Lower leg skin (tissue), 4 donors: ENCODE measurements at places on chromosomes 11 and 22.

GRCh38 chr11:42066113-42066512 is 606.7 kb upstream of the LRRC4C start:
- DNase-seq, result no peak

GRCh38 chr11:40162901-40163883 is 1296.3 kb downstream of the LRRC4C start:
- no peak for DNase-seq

DNA sequence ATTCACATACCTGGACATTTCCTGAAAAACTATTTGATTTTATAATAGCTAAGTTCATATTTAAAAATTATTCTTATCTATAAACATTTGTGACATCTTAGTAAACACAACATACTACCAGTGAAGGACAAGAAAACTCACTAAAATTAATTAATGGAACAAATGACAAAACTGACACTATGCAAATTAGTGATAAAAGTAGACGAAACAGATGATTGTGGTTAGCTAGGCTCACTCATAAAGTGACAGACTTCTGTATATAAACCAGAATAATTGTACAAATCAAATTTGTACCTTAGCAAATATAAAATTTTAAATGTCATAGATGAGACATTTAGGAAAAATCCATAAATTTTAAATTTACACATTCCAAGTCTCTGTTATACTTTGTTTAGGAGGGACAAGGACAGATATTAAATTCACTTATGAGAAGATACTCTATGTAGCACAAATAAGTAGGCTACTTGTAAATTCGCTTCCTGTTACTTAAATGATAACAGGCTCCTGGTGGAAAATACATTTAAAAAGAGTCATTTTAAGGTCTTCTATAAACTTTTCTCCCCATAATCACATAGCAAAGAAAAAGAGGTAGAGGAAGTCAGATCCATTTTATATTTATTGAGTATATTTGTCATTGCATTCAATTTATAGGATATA is 81.2 kb downstream of the KIF18A start:
- no peak for DNase-seq

DNA sequence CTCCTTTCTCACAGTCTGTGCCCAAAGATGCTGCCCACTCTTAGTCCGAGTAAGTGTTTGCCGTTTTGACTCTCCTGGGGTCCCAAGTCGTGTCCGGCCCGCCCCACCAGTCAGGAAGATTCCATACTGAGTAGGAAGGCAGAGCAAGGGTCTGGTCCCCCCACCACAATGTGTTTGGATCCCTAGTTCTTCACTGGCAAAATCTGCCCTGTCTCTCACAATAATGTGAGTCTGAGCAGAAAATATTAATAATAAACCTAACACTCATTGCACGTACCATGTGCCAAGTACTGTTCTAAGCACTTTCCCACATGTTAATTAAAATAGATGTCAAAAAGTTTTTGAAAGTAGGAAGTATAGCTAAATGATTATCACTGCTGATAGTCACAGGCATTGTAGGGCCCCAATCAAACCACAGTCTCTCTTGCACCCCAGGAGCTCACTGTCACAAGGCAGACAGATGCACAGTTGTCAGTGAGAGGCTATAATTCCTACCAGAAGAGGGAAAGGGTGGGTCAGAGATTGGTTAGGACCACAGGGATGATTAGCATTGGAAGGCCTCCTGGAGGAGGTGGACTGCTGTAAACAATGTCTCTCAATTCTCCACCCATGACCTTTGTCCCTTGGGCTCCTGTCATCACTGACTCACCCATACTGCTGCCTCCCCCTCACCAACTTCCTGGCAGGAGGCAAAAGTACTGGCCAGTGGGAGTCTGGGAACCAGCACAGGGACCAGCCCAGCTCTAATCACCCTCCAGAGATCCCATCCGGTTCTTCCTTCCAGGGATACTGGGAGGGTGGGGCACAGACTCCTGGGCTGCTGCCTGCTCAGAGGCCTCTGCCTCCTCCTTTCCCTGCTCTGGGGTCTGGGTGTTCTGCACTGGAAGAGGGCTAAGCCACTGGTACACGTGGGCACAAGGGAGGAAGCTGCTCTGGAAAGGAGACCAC is 1.0 kb upstream of the POLD4 start:
- peak; percentile 90 for DNase-seq

GRCh38 chr11:104000798-104001197 is 35.6 kb upstream of the DDI1 start:
- no peak for DNase-seq

DNA sequence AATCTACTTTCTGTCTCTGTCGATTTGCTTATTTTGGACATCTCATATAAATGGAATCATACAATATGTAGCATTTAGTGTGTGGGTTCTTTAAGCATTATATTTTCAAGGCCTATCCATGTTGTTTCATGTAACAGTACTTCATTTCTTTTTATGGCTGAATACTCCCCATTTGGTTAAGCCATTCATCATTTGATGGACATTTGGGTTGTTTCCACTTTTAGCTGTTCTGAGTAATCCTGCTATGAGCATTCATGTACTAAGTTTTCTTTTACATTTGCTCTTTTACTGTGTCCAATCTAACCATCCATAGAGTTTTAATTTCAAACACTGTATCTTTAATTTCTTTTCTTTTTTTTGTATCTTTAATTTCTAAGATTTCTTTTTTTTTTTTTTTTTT is 55.6 kb upstream of the SPTBN2 start:
- no peak for DNase-seq

GRCh38 chr22:27318516-27318915 is 483.0 kb downstream of the MN1 start:
- peak; percentile 53 for DNase-seq

- no peak for DNase-seq
These were observed 6.8 kb downstream of the TBC1D22A start for GRCh38 chr22:46769191-46769675.

- peak; percentile 73 for DNase-seq
These were observed 3.5 kb upstream of the TCF20 start for GRCh38 chr22:42273855-42274451.

DNA sequence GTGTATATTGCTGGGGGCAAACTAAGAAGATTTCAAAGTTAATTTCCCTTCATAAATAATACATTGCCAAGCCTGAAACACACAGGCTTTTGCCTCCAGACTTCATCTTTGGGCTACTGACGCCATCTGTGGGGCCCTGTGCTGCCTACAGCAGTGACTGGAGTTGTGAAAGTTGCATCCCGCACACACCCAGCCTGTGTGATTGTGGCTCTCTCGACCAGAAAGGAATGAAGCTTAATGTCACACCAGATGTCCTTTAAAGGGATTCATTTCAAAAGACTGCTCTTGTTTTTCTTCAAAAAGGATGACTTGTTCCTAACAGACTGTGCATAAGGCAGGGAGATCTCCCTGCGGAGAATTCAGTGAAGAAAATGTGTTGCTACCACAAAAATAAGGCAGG is 210.5 kb downstream of the FAM181B start:
- no peak for DNase-seq

- DNase-seq, result no peak
These were observed 23.4 kb upstream of the PIK3C2A start for GRCh38 chr11:17230867-17231851.

- DNase-seq, result no peak
These were observed 14.8 kb downstream of the PPFIBP2 start for GRCh38 chr11:7528514-7529049.

GRCh38 chr11:100670140-100670539 is 16.9 kb upstream of the ARHGAP42 start:
- DNase-seq, result no peak

- DNase-seq, result no peak
These were observed 37.0 kb downstream of the ARHGAP1 start for GRCh38 chr11:46663277-46663940.

DNA sequence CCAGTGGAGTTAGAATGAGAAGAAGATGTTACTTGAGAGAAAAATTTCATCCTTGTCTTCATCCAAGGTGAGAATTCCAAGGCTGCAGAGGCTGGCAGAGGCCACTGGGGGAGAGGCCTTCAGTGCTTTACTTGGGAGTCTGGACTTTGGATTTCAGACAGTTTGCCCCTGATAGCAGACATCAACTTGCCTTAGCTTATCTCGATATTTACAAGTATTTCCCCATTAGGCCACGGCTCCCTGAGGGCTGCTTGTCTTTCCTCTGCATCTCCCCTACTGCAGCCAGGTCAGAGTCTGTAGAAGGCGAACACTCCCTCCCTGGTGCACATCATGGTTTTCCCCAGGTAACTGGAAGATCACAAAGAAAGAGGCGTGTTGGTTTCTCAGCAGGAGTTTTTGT is 29.9 kb upstream of the BSX start:
- no peak for DNase-seq

DNA sequence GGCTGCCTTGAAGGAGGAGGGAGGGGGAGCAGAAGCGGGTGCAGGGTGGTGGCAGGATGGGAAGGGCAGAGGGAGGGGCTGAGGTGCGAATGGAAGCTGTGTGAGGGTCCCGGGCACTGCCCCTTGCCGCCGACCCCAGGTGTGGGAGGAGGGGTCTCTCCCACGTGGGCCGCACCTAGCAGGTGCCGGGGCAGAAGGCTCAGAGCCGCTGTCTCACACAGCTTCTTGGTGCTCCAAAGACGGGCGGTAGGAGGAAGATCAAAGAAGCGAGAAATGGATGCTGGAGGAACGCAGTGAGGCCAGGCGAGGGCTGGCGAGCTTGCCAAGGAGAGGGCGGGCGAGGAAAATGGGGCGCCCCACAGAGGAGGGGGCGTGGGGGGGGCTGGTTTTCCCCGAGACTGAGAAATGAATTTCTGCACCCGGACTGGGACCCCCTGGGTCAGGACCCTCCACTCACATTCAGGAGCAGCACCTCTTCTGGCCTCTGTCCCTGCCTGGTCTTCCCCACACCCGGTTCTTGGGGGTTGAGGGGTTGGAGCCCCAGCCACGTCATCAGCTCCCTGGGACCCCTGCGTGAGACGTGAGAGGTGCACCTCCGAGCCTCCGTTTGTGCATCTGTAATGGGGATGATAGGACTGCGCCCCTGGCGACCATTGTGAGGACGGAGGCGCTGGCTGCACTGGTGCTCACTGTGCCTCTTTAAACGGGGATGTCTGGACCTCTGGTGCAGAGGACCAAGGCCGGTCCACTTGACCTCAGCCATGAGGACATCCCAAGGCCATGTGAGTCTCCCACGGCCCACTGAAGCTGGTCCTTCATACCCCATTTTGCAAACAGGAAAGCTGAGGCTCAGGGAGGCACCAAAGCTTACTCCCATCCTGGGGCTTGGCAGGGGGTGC is 16.8 kb downstream of the LSP1 start:
- no peak for DNase-seq

DNA sequence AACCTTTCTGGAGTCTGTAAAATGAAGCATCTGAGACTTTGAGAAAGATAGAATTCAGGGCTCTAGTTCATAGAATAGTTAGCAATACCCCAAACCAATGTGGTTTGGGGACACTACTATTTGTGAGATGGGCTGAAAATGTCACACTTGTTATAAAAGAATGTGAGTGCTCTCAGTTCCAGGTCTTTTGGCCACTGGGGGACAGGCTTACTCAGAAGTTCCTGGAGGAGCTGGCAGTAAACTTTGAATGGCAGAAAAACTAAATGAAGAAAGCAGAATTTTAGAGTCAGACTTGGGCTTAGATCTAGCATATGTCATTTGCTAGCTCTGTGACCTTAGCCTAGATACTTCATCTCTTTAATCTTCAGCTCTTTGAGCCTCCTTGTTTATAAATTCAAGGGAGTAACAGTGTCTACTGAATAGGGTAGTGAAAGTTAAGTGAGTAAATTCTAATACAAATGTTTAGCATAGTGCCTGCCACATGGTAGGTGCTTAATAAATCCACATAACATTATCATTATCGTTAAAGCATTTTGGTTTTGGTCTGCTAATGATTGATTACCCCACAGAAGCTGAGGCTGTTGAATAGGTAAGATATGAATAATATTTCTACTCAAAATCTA is 3.7 kb downstream of the LYVE1 start:
- DNase-seq, result no peak

DNA sequence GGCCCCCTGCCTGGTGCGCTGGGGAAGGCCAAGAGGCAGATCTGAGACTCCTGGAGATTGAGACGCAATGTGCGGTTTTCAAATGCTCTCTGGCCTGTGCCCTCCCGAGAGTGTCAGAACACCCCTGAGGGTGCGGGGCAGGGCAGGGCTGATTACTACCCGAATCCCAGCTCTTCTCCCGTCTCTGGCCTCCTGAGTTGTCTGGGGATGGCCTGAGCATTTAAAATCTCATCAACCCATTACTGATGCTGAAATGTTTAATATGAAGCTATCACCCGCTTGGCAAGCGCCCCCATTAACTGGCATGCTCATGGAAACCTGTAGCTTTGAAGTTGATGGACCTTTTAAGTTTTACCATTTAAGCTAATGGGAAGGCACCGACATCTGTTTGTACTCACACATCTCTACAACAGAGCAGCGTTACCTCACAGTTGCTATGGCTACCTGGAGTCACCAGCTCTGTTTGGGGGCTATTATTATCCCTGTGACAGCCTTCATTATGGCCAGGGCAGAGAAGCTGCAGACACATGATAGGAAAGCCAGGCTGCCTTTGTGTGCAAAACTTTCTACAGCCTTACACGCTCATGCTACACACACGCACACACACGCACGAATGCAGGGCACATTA is 3.6 kb upstream of the MB start:
- DNase-seq, result no peak

- no peak for DNase-seq
These were observed 107.5 kb downstream of the USP35 start for GRCh38 chr11:78295991-78296930.

DNA sequence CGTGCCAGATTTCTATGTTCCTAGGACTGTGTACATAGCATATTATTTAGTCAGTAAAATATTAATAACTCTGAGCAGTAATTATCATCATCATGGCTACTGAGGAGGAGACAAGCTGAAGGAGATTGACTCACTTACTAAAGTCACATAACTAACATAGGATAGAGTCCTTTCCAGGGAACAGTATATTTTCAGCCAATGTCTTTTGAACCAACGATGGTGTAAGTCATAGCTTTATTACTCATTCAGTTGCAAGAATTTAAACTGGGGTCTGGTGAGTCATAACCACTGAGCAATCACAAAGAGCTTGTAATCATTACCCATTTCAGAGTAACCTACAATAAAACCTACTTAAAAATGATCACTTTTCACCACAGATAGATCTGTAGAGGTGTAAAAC is 1564.8 kb upstream of the TENM4 start:
- DNase-seq, result no peak
